Dermis microvascular lymphatic vessel endothelial cell (primary cell): ENCODE measurements at places on chromosomes 5 and 9. TPM values are rescaled to one million over a fixed set of nuclear protein-coding genes. Genes with fewer than 3 reads are reported as not detected.

DNA sequence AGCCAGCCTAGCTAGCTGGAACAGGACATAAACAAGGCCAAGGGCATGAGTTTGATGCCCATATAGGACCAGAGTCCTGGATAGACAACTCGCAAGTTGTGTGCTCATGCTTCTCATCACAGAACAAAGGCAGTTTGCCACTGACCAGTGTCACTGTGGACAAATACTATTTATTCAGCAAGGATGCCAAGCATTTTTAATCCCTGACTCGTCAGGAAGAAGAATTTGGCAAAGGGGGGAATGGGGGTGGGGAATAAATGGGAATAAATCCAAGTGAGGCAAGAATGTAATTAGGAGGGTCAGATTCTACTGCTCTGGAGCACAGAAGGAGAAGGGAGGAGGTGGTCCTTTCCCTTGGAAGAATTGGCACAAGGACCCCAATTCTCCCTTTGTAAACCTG lies 46.8 kb upstream of the ANKRD55 start:
- DNase-seq, result peak; percentile 63

DNA sequence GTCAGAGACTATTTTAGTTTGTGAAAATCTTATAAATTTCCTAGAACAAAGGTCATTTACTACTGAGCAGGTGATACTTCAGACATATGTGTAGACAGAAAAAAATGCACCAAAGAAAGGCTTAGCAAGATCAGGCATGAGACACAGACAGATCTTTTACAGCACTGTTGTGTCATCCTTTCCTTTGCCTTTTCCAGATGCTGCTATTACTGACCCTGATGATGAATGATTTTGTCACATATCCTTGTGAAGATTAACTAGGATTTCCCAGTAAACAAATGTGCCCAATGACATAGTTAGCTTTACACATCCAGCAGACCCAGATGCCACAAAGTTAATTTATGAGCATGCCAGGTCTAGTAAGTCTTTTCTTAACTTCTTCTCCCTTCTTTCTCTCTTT lies 68.2 kb downstream of the DMRTA1 start:
- no peak for DNase-seq

DNA sequence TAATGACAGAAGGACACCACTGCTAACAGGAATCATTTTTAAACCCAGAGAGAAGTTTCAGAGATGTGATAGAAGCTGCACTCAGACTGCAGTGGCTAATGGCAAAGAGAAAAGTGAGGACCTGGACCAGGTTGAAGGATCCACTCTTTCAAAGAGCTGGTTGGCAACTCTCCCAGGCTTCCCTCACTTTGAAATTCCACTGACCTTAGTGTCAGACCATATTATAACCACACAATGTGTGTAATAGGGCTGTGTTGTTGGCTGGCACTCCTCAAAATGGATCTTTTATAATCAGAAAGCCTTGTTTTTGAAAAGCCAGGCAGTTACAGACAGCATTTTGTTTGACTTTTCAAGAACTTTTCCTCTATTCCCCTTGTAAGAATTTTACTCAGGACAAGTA lies 280.7 kb downstream of the PRELID2 start:
- DNase-seq, result peak; percentile 52

DNA sequence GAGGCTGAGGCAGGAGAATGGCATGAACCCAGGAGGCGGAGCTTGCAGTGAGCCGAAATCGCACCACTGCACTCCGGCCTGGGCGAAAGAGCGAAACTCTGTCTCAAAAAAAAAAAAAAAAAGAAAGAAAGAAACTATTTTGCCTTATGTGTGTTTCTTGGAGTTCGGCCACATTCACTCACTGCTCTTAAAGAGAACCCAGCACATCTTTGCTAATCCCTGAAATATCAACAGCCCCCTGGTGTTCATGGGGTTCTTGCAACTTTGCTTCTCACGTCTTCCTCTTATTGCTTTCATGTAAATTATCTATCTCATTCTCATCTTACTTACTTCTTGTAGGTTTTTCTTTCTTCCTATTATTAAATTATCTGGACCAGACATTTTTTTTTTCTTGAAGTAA lies 126.3 kb upstream of the ASTN2 start:
- DNase-seq, result no peak

GRCh38 chr9:115649991-115650472 lies 503.6 kb upstream of the PAPPA start:
- DNase-seq, result no peak

- no peak for DNase-seq
Observed at GRCh38 chr9:111501648-111502047, 17.5 kb upstream of the ECPAS start.

DNA sequence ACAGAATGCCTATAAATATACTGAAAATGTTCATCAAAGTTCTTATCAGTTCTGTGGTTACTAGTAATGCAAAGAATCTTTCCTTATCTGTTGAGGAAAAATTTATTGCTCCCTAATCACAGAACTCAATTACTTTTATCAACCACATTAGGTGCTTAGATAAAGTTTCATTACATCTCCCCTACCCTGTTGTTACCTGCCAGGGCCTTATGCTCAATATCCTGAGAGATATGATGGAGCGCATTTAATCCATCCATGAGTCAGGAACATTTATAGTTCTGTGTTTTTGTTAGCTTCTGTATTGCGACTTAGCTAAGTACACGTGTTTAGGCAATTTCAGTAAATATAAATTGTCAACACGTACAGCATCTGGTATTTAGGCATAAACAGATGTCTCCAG lies 164.3 kb upstream of the ST8SIA4 start:
- DNase-seq, result no peak

DNA sequence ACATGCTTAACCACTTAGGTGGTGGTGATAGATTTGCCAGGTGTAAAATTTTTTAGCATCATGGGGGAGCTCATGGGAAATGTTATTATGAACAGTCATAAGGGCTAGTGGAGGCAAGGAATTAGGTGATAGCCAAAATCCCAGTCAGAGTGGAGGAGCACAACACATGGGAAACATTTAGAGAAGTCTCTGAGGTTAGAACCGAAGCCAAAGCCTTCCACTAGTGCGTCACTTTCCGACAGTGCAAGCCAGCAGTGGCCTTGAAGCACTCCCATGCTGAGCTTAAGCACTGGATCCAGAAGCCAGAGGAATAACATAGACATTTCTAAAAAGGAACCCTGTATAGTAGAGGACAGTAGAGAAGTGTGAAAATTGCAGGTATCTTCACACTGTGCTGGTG lies 101.5 kb upstream of the SNX2 start:
- no peak for DNase-seq

- peak; percentile 56 for DNase-seq
Observed at GRCh38 chr5:45376417-45376816, 319.8 kb downstream of the HCN1 start.

GRCh38 chr5:68049053-68049713 lies 166.4 kb upstream of the PIK3R1 start:
- DNase-seq, result no peak

DNA sequence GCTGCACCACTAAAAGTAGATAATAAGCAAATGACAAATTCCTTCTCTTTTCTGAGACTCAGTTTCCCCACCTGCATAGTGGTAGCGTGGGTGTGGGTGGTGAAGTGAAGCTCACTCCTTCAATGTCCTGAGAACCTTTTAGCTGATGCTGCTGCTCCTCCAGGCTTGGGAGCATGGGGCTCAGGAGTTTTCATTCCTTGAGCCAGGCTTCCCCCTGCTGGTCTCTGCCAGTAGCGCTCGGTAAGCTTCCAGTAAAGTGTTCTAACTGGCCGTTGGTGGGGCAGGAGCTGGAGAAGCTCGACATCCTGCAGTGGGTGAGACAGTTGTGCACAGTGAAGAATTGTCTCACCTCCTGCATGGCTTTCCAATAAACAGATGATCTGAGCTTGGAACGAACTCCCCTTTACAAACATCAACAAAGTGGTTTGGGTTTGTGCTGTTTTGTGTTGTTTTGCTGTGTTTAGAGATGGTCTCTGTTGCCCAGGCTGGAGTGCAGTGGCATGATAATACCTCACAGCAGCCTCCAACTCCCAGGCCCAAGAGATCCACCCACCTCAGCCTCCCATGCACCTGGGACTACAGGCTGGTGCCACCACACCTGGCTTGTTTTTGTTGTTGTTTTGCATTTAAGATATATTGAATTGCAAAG lies 34.6 kb downstream of the SPARC start:
- peak; percentile 55 for DNase-seq

- no peak for DNase-seq
Observed at GRCh38 chr5:159092972-159093371, 6.7 kb downstream of the EBF1 start.

- DNase-seq, result peak; percentile 6
Observed at GRCh38 chr9:99601571-99602111, 220.0 kb upstream of the NR4A3 start.

- no peak for DNase-seq
Observed at GRCh38 chr9:128683340-128684064, 5.5 kb upstream of the SET start.

DNA sequence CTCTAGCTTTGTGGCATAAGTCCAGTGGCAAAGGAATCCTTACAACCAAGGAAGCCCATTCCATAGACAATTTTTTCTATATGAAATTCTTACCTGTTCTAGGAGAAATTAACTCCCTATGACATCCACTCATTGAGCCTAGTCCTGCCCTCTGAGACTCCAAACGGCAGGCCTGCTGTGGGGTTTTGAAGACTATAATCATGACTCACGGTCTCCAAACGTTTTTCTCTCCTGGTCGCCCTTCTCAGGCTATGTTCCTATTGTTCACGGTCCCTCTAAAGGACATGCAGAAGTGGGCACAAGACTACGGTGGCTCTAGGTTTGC lies 611 bp downstream of the EXOSC3 start:
- no peak for DNase-seq

The SVEP1 gene
- under 0.01 and 0.13 TPM in 2 replicates for total RNA-seq

The TLR4 gene
- 165 and 172 TPM in 2 replicates for total RNA-seq

The MFAP3 gene
- total RNA-seq, result 113 and 138 TPM in 2 replicates

The DMRTA1 gene
- under 0.01 and 0.13 TPM in 2 replicates for total RNA-seq

The HRCT1 gene
- total RNA-seq, result 2.6 and 3.3 TPM in 2 replicates

The SGCD gene
- total RNA-seq, result 0.64 and 6.2 TPM in 2 replicates

The TMEM232 gene
- total RNA-seq, result 0.13 and 0.26 TPM in 2 replicates

The SPIN1 gene
- 48.0 and 69.2 TPM in 2 replicates for total RNA-seq

The PSD2 gene
- total RNA-seq, result under 0.01 TPM in 1 of 2 replicates, not detected in the other

The GPR151 gene
- total RNA-seq, result not detected in 2 replicates

The PAPPA gene
- under 0.01 TPM in 2 replicates for total RNA-seq

The NR5A1 gene
- total RNA-seq, result not detected in 2 replicates
